ENCODE measurements at places on chromosomes 4 and X. TPM values are rescaled to one million over a fixed set of nuclear protein-coding genes. Genes with fewer than 3 reads are reported as not detected.

Gene MAGEA1
- not detected for total RNA-seq

- DNase-seq: no peak
Observed at GRCh38 chrX:2425286-2426071, 75.3 kb downstream of the DHRSX start.

DNA sequence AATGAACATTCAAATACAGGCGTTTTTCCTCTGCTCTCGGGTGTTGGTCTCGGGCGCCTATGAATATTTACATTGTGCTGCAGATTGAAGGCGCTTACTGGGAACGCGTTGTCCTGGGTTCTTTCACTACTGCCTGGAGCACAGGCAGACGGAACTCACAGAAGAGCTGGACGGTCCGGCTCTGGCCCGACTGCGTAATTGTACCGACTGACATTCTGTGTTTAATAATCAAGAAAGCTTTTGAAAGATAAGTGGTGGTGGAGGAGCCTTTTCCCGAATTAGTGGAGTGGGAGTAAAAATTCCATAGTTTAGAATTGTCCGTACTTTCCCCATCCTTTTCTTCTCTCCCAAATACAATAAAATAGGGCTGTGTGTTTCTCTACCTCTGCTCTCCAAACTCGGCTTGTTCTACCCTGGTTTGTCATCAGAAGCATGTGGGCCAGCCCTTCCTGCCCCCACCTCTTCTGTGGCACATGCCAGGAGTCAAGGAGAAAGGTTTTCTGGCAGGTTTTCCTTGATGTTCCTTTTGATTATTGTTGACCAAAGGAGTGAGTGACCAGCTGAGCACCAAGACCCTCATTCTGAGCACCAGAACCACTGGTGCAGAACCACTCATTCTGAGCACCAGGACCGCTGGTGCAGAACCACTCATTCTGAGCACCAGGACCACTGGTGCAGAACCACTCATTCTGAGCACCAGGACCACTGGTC, 2.3 kb downstream of the FHDC1 start:
- DNase-seq: no peak

- DNase-seq: no peak
Observed at GRCh38 chr4:173446416-173446815, 47.5 kb upstream of the SCRG1 start.

Gene SOWAHD
- total RNA-seq: not detected

GRCh38 chr4:140688711-140689598, 67.2 kb downstream of the TBC1D9 start:
- peak; percentile 35 for DNase-seq

Gene STAP1
- total RNA-seq: not detected

Gene UPF3B
- total RNA-seq: 5.5 TPM

Gene CT45A1
- not detected for total RNA-seq

GRCh38 chr4:23945451-23946017, 55.7 kb upstream of the PPARGC1A start:
- no peak for DNase-seq

GRCh38 chrX:135985157-135985972, at the start of gene SLC9A6:
Gene SLC9A6 (plus strand): TSS chrX:135985435. CDS start chrX:135985659, 224 bp downstream.
- peak; percentile 26 for DNase-seq

Gene ETDA
- total RNA-seq: not detected

- DNase-seq: peak; percentile 14
Observed at GRCh38 chr4:73257651-73258435, 755 bp downstream of the ANKRD17 start.

DNA sequence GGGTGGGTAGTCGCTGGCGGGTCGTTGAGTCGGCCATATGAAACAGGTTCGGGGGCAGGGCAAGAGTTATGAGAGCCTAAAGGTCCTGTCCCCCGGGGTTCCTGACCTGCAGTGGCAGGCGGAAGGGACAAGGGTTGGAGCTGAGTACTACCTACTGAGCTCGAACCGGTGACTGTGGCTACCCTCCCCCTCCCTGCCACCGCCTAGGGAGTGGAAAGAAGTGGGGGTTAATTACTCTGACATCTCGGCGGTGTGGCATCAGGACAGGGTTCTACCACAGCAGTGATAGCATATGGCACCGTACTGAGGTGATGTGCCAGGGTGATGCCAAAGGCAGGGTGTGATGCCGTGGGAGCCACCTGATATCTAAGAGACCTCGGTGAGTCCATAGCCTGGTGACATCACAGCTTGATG, 307 bp downstream of the ATG4A start:
- DNase-seq: no peak
